NCI-H526 (cell line): ENCODE measurements at places on chromosomes 6 and 20.

DNA sequence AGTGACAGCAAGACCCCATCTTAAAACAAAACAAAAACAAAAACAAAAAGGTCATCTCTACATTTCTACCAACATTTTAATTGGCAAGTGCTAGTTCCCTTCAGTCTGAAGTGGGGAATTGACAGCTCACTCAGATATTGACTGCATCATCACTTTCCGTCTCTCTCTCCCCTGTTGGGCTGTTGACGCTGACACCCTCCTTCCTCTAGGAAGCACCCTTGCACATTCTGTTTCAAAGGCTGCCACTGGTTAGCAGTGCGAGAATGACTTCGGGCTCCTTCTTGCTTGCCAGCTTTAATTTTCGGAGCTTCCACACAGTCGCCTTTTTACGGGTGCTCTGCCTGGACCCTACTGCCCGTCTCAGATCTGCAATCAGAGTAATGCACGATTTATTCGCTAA lies 96.6 kb upstream of the INSM1 start:
- no peak for DNase-seq

GRCh38 chr20:37220731-37221130 lies 40.9 kb downstream of the GHRH start:
- DNase-seq: no peak

GRCh38 chr20:50520222-50520880 lies 10.2 kb downstream of the PTPN1 start:
- DNase-seq: no peak

GRCh38 chr6:101395345-101395744 lies 1.8 kb downstream of the GRIK2 start:
- DNase-seq: peak; percentile 28
